ENCODE measurements at places on chromosomes 2 and 18.

- peak; percentile 15 for DNase-seq
Measured at GRCh38 chr2:95333888-95334338, 36.8 kb downstream of the KCNIP3 start.

GRCh38 chr18:64095056-64095455 is 53.8 kb downstream of the LINC00305 start:
- DNase-seq, result no peak

GRCh38 chr2:152303951-152304350 is 31.0 kb upstream of the FMNL2 start:
- no peak for DNase-seq

DNA sequence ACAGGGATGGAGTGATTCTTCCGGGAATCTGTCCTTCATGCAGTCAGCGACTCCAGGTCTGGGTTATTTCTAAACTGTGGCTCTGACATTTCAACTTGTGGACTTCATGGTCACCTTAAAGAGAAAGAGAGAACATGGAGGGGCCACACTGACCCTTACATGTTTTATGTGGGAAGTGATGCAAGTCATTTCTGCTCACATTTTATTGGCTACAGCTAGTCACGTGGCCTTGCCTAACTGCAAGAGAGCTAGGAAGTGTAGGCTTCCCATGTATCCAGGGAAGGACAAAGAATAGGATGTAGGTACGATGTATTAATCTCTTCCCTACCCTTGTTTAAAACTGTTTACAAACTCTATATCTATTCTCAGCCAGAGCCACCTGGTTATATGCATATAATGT is 30.3 kb upstream of the AFTPH start:
- DNase-seq, result no peak

GRCh38 chr2:241091734-241092445 is 10.2 kb downstream of the MTERF4 start:
- DNase-seq, result no peak

DNA sequence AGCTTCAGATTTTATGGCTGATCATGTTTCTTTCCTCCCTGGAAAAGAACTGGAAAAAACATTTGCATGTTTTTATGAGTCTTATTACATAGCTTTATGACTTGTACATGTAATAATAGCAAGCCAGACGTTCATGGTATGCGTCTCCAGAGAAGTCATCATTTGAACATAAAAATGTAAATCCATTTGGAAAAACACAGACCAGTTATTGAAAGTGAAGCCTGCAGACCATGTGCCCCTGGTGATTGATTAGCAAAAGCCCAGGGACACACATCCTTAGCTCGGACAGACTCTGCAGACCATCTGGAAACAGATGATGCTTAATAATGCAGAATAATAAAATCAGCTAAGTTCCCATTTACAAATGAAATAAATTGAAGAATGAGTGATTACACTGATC is 283.1 kb downstream of the TDRD15 start:
- no peak for DNase-seq

- DNase-seq, result no peak
Measured at GRCh38 chr2:641872-642815, 35.1 kb downstream of the TMEM18 start.

DNA sequence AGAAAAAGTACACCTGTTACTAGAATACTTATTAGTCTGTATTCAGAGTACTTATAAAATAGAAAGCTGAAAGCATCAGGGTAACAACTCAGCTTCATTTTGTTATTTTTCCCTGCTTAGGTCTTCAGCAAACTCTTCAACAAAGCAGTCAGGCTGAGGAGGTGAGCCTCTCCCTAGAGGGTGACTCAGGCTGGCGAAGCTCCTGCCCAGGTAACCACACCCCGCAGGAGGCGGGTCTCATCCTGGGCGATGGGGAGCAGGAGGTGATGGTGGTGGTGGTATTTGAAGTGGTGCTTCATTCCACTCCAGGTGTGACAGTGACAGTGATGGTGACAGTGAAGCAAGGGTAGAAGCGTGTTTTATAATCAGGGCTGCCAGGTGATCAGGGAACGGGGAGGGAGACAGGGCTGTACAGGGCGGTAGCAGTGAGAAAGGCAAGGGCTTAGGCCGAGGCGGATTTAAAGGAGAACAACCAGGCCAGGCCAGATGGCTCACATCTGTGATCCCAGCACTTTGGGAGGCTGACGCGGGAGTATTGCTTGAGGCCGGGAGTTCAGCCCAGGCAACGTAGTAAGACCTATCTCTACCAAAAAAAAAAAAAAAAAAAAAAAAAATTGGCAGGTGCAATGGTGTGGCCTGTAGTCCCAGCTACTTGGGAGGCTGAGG is 127.1 kb downstream of the SOCS6 start:
- DNase-seq, result no peak

DNA sequence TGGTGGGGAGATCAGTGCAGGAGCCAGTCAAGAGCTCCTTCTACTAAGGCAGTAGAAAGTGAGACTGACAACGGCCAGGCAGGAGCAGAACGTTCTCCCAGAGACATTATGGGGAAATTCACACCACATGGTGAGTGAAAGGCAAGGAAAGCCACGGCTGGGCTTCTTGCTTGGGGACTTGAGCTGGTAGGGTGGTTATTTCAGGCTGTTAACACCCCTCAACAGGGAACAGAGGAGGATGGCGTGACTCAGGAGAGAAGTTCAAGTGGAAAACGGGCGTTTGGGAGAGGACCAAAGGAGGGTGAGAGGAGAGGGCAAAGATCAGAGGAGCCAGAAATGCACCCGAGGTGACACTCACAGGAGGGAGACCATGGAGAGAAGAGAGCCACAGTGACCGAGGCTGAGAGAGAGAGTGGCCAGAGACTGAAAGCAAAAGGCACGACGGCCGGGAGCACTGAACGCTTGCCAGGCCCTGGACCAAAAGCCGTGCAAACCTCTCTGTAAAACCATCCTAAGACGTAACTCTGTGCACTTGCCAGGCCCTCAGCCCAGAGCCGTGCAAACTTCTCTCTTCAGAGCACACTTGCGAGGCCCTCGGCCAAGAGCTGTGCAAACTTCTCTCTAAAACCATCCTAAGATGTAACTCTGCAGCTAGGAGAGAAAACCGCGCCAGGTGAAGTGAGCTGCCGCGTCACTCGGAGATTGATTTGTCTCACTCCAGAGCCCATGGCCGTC is 7.7 kb downstream of the TPO start:
- no peak for DNase-seq

DNA sequence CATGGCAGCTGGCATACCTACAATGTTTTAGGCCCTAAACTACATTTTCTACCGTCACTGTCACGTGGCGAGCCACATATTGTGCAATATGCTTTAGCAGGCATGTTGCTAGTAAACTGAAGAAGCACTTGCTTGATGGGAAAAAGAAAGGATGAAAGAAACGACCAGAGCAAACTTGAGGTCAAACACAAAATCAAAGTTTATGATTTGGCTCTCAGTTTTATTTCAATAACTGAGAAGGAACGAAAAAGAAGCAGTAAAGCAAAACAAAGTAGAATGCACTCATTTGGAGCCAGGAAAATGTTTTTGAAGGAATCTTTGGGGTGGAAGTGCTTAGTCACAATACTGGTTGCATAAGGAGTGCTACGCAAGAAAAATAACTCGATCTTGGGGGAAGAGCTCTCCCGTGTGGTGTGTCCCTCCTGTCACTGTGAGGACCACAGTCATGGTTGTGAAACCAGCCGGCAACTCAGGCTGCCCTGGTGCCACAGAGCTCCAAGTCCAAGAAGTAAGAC is 349.8 kb downstream of the RBM43 start:
- DNase-seq, result peak; percentile 49

- peak; percentile 89 for DNase-seq
Measured at GRCh38 chr2:237581751-237582746, 8.5 kb downstream of the RAB17 start.

GRCh38 chr2:6492573-6492972 is 373.1 kb downstream of the CMPK2 start:
- DNase-seq, result no peak

- no peak for DNase-seq
Measured at GRCh38 chr2:54148391-54148790, 33.0 kb downstream of the ACYP2 start.

DNA sequence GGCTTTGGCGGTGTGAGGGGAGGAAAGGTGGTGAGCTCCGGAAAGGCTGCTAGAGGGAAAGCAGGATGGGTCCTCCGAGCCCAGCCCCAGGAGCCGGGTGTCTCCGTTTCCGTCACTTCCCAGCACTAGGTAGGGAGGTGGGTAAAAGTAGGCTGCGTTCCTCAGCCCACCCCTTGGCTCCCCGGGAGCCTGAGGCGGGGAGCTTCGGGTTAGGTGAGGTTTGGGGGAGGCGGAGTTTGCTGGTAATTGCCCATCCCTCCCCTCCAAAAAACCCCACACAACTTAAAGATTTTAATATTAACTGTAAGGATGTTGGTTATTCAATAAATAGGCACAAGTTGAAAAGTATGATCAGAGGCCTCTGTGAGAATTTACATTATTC is 552 bp upstream of the ATF2 start:
- DNase-seq, result no peak

- DNase-seq, result no peak
Measured at GRCh38 chr2:160696087-160696452, 202.5 kb upstream of the RBMS1 start.

DNA sequence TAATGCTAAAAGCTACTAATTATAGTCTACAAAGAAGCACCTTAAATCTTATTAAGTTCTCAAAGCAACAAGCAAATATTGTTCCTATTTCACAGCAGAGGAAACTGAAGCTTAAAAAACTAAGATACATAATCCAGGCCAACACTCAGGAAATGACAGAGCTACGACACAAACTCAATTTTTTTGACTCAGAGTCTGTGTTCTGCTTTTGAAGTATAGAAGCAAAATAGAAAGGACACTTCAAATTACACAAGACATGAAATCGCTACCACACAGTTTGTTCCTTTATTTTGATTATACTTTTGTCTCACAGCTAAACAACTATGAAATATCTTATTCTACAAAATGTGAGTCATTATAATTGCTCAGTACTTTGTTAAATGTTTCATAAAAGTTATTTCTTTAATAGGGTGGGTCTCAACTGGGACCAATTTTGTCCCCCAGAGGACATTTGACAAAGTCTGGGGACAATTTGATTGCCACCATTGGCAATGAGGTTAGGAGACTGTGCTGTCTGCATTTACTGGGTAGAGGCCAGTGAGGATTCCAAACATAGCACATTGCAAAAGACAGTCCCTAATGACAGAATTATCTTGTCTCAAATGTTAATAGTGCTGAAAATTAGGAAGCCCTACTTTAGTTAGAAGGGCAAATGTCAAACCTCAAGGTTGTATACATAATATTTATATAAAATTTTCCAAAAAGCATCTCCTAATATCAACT is 101.5 kb upstream of the GRB14 start:
- DNase-seq, result no peak

GRCh38 chr2:29024882-29025430 is 43.9 kb downstream of the TOGARAM2 start:
- no peak for DNase-seq

DNA sequence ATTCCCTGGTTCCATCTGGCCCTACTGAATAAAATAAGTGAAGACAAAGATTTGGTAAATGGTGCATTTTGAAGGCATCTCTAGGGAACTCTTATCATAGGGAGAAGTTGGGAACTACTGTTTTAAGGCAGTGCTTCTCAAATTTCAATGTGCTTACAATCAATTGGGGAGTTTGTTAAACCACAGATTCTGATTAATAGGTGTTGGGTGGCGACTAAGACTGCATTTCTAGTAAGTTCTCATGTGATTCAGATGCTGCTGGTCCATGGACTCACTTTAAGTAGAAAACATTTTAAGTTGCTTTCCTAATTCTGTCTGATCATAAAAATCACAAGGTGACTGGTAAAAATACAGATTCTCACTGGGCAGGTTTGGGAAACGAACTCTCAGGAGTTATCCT is 14.6 kb downstream of the FARSB start:
- no peak for DNase-seq

DNA sequence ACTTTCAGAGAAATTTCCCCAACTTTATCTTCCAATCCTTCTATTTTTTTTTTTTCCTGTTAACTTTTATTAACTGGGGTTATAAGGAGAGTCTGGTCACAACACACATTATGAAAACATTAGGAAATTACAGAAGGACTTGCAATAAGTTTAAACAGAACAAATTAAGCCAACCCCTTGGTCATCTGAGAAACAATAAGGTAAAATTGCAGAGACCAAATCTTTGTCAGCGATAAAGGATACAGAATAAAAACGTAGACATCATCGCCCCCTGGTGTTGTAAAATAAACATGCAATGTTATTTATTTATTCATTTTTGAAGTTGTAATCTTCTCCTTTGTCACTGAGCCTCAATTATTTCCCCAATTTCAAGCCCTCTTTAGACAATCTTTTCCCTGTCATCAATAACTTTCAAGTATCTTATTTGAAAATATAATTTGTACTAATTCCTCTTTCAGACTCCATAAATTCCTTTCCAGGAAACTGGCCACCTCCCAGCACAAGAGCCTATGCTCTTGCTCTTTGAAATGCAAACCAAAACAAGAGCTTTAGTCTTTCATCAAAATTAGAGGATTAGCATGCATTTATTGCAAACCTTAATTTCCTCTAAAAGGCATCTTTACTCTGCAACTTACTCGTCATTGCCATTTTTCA is 19.5 kb downstream of the G6PC2 start:
- no peak for DNase-seq

DNA sequence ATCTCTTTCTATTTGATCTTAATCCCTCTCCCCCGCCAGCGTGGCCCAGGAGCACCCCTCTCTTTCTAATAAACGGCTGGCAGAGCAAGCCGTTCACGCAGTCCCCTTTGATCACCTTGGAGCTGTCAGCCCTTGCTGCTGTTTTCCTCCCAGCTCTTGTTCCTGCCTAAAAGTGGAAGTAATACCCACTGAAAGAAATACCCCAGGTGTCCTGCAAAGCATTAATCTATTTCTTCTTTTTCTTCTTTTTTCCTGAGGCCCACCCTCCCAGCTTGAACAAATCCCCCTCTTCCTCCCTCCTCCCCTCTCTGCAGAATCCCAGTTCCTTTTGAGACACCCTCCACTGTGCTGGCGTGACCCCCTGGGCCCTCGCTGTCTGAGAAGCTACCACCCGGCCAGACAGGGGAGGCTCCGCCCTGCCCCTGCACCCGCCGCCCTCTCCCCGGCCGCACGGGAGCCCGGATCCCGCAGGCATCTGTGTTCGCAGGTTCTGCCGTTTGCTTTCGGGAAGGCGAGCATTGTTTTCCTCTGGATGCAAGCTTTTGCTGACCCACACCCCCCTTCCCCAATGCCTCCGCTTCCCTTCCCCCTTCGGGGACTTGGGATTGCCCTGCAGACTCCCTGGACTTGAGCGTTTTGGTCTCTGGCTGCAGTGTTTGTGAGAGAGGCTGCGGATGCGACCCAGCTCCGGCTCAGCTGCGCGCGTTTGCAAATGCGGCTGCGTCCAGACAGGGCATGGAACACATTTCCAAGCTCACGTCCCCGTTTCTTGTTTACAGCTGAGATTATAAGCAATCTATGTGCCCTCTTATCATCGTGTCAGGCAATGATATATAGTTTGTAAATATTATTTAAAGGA is 631.5 kb downstream of the NYAP2 start:
- peak; percentile 73 for DNase-seq

DNA sequence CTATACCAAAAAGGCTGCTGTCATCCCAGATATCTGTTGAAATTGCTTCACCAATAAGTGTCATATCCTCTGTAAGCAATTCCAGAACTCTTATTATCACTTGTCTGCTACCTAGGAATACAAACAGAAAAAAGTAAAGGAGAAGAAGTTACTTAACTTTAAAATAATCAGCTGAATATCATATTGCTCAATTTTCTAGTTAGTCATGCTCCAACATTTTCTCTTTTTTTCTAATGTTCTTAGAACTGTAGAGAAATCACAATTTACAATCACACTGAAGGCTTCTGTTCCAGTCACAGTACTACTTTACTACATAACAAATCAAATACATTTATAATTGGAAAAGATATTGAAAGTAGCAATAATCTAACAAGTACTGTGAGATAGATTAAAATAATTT is 17.4 kb downstream of the RTTN start:
- DNase-seq, result no peak

- no peak for DNase-seq
Measured at GRCh38 chr2:171402906-171403580, 30.7 kb downstream of the METTL8 start.

Measured in left ventricle myocardium superior (tissue), 1 donor.